CD8-positive, alpha-beta memory T cell (primary cell): ENCODE measurements at places on chromosomes 7 and 10.

DNA sequence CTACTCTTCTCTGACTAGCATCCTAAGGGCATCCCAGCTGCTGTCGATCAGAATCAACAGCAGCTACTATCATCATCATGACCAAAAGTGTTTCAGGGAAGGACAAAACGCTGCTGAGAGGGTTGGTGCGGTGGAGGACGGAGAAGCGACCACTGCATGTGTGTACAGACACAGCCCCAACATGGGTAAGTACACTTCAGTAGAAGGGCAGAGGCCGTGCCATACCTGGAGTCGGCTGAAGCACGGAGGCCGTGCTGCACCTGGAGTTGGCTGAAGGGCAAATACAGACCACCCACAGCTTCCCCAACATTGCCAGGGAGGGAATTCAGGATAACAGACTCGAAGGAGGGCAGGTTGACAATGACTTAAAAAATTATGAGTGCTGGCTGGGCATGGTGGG, 67.8 kb upstream of the CYTH3 start:
- no peak for DNase-seq

GRCh38 chr10:34911661-34912205, 96.6 kb upstream of the PARD3 start:
- no peak for DNase-seq

DNA sequence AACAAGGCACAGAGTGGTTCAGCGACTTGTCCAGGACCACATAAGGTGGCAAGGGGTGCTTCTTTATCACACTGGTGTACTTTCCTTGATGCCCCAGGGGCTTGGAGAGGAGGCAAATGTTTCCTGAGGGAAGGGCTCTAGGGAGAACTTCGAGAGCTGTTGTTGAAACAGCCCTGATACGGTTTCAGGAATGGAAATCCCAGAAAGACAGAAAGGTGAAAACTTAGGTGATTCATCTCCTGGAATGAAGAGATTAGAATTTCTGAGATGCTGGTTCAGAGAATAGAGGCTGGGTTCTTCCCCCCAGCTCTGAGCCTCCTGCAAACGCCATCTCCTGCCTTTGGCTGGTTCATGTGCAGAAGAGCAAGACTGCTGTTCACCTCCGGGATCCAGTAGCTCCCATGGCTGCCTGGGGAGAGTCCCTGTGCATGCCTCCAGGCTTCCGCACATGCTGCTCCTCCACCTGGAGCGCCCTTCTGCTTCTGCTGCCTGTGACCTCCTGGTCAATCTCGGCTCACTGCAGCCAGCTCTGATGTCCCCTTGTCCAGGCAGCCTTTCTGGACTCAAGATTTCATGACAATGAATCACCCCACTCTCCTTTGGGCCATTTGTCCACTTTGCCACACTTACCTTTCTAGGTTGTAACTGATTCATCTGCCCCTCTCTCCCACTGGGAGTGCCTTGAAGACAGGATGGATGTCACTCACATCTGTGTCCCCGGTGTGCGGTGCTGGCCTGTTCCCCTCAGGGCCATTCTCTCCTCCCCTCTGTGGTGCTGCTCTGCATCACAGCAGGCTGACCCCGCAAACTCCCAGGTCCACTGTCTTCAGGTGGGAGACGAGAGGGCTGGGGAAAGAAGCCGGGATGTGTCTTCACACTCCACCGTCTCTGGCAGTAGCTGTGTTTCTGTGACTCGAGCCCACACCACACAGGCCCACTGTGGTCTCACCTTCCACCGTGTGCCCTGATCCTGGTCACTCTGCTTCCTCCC, 3.6 kb upstream of the CDH23 start:
- no peak for DNase-seq

DNA sequence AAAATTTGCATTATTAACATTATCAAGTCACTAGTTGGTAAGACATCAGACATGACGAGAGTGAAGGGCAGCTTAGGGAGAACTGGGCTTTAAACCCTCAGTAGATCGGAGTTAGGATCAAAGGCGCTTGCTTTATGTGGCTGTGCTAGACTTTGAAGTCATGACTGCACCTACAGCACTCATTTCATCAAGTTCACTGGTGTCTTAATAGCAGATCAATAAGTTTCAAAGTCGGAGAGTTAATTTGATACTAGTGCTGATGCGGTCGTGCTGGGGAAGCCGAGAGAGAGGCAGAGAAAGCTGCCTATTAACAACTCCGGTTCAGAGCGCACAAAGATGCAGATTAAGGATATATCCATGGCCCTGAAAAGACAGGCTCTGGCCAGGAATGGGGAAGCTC, 172.9 kb downstream of the TCF7L2 start:
- DNase-seq: no peak

DNA sequence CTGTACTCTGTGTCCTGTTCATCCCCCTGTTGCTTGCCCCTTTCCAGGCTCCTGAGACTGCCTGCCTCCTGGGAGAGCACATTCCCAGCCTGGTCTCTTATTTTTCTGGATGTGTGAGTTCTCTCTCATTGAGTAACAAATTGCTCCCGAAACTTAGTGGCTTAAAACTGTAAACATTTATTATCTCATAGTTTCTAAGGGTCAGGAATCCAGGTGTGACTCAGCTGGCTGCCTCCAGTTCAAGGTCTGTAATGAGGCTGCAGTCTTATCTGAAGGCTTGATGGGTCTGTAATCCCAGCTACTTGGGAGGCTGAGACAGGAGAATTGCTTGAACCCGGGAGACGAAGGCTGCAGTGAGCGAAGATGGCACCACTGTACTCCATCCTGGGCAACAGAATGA, 53.6 kb upstream of the PRR15 start:
- DNase-seq: no peak

DNA sequence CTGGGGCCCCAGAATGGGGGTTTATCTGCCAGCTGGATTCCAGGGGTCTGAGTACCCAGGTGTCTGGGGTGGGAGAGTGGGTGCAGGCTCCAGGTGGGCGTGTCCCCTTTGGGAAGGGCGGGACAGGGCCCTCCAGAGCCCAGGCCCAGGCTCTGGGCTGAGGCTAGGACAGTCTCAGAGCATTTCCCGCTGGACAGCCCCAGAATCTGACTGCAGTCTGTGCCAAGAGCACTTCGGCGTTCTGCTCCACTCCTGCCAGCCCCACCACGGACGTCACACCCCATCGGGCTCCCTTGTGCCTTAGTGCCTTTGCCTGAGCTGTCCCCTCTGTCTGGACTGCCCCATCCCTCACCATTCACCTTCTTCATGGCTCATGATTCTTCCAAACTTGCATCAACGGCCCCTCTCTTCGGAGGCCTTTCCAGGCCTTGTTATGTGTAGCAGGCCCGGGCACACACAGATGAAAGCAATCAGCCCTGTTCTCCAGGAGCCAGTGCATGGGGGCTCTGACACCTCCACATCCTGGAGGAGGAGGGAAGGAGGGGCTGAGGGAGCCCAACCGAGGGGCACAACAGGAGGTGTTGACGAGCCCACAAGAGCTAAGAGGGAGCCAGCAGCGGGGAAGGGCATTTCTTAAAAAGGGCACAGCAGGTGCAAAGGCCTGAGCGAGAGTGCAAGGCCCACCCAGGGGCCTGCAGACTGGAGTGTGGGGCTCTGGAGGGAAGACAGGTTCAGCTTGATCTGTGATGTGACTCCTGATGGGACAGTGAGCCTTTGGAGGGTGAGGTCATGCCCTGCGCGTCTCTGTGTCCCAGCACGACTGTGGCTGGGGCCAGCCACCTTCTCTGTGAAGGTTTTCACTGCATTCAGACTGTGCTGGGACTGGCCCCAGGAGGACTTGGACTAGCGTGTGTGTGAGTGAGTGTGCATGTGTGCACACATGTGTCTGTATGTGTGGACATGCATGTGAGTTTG, 41.7 kb downstream of the GTF2IRD1 start:
- no peak for DNase-seq

- no peak for DNase-seq
These were observed 880.6 kb downstream of the LRMDA start for GRCh38 chr10:76311752-76312636.

DNA sequence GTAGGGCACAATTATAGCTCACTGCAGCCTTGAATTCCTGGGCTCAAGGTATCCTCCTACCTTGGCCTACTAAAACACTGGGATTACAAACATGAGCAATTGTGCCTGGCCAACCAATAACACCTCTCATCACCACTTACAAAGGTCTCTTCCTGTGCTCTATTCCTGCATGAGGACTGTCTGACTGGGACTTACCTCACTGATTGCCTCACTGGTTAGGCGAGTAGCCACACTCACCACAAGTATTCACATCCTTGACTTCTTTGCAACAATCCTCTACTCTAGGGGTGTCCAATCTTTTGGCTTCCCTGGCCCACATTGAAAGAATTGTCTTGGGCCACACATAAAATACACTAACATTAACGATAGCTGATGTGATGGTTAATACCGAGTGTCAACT, 22.6 kb upstream of the PDIA4 start:
- DNase-seq: no peak
